ENCODE measurements at places on chromosomes 2 and 18.
A peak's percentile ranks its signal among the peaks of the same experiment; 100 is the strongest.

DNA sequence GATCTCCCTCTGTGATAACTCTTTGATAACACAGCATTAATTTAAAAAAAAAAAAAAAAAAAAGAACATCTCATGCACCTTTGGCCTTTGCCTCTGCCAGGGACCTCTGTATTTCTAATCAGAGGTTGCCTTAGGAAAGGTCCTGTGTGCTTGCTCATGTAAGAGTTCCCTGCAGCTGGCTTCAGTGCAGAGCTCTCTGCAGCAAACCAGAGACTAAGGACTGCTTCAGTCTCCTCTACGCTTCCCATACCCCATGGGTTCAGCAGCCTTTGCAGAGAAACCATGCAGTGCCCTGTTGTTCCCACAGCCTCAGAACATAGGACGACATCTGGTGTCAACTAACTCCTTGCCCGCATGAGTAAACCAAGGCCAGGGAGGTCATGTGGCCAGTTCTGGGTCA lies 236.6 kb upstream of the KLHL29 start:
- DNase-seq: no peak

GRCh38 chr2:43358410-43359201 lies 132.2 kb upstream of the ZFP36L2 start:
- no peak for DNase-seq

- DNase-seq: peak; percentile 15
Observed at GRCh38 chr18:9494778-9495331, 19.5 kb downstream of the RALBP1 start.

GRCh38 chr2:104528101-104528500 lies 325.8 kb upstream of the POU3F3 start:
- DNase-seq: no peak

DNA sequence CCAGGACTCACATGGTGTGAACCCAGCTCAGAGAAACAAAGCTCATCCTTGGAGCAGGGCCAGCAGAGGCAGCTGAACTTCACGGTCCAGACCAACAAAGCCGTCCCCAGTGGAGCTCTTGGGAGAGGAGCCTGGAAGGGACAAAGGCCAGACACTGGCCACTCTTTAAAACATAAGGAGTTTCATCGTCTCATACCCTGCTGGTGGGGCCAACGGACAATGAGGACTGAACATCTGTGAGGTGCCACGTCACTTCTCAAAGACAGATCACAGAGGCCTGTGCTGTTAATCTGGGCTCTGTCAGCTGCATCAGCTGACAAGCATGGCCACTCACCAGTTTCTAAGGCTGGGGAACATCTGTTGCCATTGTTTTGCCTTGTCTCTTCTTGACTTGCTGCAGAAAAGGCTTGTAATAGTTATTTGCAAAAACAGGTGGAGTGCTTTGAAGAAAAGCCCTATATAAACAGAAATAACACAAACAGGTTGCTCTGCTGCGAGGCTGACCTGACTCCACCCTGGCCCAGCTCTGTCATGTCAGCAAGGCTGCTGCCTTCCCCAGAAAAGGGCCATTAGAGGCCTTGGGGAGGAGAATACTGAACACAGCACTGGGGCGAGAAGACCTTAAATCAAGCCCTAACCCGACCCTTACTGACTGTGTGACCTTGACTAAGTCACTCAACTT lies 68.1 kb upstream of the DAPL1 start:
- peak; percentile 52 for DNase-seq

- peak; percentile 64 for DNase-seq
Observed at GRCh38 chr2:149744865-149745264, 157.3 kb upstream of the MMADHC start.

DNA sequence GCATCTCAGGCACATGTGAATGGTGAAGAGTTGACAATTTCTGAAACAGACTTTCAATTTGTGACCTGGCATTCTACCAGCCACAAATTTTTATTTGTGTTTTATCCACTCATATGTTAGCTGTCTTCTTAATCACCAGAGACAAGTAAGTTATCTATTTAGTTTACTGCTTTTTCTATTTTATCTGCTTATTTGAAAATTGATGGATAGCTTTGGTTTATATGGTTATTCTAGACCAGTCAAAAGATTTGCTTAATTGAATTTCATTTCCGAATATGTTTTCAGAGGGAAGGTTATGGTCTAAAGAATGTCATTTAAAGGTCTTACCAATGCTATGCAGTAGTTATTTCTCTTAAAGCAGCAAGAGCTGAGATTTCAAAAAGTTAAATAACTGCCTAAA lies 43.5 kb upstream of the LRRTM1 start:
- no peak for DNase-seq

DNA sequence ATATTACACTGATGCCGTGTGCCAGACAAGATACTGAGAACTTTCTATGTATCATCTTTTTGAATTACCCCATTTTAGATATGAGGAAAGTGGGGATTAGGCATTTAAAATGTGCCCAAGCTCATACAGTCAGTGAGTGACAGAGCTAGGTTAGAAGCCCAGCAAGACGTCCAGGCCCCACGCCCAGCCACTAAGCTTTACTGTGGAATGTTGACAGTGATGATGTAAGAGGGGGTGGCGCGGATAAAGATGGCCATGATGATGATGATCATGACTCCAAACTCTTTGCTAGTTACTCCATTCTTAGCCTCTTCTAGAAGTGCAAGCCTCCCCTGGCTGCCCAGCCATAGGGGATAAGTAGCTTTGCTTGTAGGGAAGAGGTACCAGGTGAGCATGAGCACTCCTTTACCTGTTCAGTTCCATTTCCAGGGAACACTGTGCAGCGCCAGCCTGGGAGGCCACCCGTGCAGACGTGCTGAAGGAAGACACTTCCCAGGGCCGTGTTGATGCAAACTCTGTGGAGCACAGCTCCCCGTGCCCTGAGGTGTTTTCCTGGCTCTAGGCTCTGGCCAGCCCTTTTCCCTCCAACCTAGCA lies 65.5 kb downstream of the BCL2L11 start:
- no peak for DNase-seq

DNA sequence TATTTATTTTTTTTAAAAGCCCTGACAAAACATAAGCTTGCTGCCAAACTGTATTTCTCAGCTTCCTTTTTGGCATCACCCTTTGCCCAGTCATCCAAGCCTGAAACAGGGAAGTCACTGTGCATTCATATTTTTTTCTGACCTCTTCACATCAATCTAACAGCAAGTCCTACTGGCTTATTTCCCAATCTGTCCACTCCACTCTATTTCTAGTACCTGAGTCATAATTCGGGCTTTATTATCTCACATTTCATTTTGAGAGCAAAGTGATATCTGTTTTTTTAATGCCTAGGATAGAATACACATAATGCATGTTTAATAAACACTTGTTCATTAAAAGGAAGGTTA lies 5.1 kb downstream of the HNMT start:
- DNase-seq: peak; percentile 97

GRCh38 chr2:4915357-4915756 lies 776.8 kb upstream of the SOX11 start:
- no peak for DNase-seq

DNA sequence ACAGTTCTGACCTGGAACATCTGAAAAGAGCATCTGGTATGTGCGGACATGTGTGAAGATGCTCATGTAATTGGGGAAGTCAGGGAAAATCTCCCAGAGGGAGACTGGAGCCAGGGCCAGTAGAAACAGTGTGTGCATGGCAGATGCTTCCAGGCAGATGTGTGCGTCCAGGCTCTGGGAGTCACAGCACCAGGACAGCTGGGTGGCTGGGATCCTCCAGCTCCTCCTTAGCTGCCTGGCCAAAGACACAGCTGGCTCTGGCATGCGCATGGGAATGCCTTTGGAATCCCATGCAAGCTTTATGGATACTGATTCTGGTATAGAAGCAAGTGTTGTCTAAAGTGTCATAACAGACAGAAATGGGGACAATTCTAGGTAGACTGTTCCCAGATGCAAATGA lies 369.7 kb downstream of the INSIG2 start:
- DNase-seq: no peak

- peak; percentile 63 for DNase-seq
Observed at GRCh38 chr2:200747668-200748618, 63.8 kb upstream of the BZW1 start.

- peak; percentile 81 for DNase-seq
Observed at GRCh38 chr2:43018179-43019024, 208.0 kb downstream of the ZFP36L2 start.

DNA sequence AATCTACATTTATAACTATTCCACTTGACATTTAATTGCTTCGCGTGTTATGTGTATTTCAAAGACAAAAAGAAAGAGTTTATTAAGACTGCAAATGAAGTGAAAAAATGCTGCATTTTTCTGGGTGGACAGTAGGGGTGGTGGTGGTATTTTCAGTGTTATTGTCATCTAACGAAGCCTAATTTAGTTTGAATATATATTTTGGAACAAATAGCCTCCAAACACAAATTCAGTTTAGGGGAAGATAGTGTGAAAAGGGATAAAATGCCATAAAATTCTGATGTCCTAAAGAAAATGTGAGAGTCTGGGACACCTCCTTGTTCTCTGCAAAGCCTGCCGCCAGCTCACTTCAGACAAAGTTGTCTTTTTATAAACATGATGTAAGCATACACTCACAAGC lies 425.1 kb downstream of the NRXN1 start:
- DNase-seq: no peak

- no peak for DNase-seq
Observed at GRCh38 chr18:28167835-28168349, 9.0 kb downstream of the CDH2 start.

DNA sequence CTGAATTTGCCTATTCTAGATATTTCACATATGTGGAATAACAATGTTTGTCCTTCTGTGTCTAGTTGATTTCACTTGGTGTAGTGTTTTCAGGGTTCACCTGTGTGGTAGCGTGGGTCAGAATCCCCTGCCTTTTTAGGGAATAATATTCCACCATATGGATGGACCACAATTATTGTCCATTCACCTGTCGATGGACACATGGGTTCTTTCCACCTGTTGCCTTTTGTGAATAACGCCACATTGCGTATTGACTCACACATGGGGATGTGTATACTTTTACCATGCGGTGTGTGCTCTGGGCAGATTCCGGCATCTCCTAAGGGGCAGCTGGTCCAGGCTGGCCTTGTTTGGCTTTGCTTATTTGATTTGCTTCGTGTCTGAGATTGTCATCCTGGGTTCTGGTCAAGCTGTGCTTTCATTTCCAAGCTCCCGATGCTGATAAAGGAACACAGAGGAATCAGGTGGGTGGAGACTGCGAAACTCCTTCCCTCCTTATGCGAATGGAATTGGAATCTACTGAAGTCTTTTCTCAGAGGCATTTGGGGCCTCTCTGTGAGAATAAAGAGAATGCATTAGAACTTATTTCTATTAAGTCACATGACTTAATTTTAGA lies 18.9 kb upstream of the ALLC start:
- no peak for DNase-seq

DNA sequence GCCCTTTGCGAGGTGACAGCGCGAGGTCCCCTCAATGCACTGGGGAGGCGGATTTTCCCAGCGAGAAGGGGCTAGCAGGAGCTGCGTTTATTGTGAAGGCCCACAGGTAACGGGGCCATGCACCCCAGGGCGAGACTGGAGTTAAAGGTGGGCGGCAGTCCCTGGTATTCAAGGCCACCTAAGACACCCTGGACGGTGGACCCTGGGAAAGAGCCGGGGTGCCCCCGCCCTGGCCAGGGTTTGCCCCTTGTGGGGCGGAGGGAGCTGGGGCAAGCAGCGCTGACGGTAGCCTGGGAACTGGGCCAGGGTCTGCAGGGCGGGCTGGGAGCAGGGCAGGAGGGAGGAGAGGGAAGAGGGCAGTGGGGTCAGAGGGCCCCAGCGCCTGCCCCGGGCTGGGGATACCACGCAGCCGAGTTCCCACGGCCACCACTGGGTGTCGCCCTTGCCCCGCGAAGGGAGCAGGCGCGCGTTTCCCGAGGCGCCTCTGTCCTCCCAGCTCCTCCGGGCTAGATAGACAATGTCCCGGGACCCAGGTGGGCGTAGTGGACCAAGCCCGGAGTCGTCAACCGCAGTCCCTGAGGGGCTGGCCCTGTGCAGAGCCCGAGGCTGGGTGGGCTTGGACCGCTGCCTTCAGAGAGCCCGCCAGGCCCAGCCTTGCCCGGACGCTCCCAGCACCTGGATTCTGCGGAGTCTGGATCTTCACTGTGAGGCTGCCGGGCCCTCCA lies 80.2 kb downstream of the SMAD4 start:
- DNase-seq: peak; percentile 22

DNA sequence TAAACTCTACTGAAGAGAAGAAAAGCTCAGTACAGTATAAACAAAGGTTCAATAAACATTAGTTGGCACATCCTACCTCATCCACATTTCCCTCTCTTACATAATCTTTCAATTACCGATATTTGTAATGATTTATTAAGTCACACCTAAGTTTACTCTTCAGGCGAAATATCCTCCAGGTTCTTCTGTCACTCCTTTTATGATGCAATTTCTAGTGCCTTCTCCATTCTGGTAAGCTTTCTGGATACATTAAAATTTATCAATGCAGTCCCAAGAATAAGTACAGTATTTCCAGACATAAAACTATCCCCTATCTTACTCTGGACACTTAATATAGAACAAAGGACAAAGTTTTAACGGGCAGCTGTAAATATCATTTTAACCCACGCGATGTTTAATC lies 5.6 kb downstream of the HNRNPLL start:
- no peak for DNase-seq

- DNase-seq: no peak
Observed at GRCh38 chr2:1708476-1709334, 35.6 kb downstream of the PXDN start.

- no peak for DNase-seq
Observed at GRCh38 chr2:223102450-223102849, 50.5 kb downstream of the KCNE4 start.

DNA sequence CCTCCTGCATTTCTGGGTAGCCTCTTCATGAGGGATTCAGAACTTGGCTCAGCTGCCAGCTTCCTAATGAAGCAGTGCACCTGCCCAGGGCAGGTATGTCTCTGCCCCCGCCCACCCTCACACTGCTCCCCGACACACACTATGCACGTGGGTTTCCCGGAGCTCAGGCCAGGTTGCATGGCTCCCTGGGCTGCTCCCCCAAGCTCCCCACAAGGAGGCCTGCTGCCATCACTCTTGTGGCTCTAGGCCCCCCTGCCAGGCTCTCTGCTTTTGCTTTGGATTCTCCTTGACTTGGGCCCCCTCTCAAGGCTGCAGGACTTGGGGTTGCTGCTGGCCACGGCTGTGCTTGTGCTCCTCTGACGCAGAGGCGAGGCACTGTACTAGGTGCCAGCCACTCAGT lies 43.6 kb downstream of the ADD2 start:
- no peak for DNase-seq

DNA sequence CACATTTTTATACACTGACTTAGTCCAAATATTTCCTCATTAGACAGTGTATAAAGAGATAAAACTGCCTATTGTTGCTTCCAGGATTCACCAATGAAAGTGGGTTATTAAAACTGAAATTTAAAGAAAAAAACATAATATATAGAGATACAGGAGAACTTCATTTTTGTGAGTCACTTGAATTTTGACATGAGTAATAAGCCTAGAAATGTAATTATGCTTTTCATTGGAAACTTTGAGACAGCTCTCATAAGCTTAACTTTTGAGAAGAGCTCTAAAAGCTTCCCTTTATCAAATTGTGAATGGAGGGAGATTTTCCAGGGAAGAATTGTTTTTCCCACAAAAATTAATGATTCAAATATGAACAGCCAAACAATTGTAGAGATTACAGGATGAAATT lies 14.1 kb downstream of the DYNC2LI1 start:
- no peak for DNase-seq

GRCh38 chr2:119549241-119549640 lies 5.0 kb downstream of the CFAP221 start:
- peak; percentile 51 for DNase-seq

- no peak for DNase-seq
Observed at GRCh38 chr2:38464971-38465788, 88.1 kb upstream of the ATL2 start.

- no peak for DNase-seq
Observed at GRCh38 chr2:21333684-21334083, 209.9 kb downstream of the TDRD15 start.

GRCh38 chr2:30363406-30363805 lies 83.6 kb upstream of the LCLAT1 start:
- DNase-seq: no peak

All from HCEC 1CT (cell line).